ENCODE measurements at places on chromosomes 2 and 18.

DNA sequence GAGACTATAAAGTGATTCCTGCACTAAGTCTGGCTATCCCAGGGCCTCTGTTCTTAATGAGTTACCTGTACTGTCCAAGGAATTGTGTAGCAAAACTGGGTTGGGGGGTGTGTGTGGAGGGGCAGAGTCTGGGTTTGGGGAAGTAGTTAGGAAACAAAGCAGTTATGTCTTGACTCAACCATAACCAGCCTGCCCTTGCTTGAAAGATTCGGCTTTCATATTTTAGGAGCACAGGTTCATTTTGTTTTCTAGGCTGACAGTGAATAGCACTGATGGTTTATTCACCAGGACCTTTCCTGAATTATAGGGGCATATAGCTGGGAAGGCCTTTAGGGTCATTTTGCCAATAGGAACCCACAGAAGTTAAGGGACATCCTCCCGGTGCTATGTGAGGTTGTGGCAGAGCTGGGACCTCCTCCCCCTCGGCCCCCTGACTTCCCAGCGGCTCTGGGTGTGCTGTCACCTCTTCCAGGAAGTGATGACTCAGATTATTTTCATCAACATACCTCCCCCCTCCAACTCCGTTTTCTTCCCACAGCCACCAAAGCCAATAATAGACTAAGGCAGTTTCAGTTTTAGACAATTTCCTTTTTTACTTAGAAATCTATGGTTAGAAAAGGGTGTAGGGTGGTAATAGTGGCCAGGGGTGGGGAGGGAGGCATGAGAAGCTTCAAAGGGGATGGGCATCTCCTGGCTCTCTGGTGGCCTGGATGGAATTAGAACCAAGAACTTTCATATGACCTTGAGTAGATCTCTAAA, 44.8 kb downstream of the SETBP1 start:
- DNase-seq, result no peak

DNA sequence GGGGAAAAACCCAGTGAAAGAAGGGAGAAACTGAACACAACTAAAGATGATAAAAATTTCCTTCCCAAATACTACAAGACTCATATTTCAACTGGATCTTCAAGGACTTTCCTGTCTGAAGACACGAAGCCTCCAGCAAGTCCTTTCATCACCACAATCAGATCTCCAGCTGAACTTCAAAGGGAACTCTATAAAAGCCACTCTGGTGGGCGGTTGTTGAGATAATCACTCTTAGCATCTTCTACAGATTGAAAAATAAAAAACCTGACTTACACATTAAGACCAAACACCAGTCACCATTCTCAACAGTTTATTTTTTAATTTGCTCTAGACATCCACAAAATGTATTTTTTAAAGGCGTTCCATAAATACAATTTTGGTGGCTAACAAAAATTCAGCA, 4.4 kb downstream of the REV1 start:
- no peak for DNase-seq

DNA sequence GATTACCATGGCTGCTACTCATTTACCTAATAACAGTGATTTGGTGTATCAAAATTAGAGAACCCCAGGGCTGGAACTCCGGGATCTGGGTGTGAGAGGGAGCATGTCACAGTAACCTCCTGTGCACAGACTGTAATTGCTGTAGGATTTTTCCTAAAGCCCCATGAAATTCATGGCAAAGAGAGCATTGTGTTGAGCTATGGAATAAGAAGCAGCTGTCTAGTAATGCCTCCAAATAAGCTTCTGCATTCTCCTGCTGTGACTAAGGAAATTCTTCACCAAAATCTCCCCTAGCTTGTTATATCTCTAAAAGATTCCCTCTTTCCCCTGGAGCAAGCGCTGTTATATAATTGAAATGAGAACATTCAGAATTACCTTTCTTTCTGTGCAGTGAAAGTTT, 158.1 kb upstream of the SPATS2L start:
- no peak for DNase-seq

- DNase-seq, result no peak
Observed at GRCh38 chr2:232342635-232343565, 35.7 kb upstream of the ALPP start.

- no peak for DNase-seq
Observed at GRCh38 chr2:142994665-142995064, 117.2 kb downstream of the KYNU start.

DNA sequence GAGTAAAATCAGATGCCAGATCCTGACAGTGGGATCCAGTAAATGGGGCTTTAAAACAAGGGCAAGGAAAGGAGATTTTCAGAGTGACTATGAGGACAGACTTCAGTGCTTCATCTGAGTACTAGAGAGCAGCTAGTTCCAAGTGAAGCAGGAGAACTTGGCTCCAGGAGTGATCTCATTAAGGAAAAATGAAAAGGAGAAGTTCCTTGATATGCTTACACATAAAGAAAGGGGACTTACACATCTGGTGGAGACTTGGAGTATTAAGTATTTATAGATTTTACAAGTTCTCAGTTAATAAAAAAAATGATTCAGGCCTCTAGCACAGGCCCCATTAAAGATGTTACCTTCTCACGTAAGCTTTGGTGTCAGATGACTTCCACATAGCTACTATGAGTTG, 105.8 kb downstream of the ICOS start:
- DNase-seq, result no peak

DNA sequence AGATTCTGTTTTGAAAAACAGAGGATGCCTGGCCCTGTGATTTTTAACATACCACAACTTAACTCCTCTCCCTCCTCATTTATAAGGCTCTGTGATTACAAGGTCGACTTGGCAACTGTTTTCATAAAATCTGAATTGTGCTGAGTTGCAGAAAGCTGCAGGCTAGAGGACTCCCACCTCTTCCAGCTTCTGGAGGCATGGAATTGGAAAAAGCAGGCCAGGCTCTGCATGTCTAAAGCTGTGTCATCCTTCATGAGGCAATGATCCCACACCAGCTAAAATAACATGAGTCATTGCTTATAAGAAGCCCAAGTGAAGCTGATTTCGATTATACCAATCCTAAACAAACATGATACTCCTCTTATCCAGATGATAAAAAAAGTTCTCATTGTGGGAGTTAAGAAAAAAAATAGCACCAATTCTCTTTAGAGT, 11.7 kb downstream of the ARHGAP28 start:
- peak; percentile 43 for DNase-seq

DNA sequence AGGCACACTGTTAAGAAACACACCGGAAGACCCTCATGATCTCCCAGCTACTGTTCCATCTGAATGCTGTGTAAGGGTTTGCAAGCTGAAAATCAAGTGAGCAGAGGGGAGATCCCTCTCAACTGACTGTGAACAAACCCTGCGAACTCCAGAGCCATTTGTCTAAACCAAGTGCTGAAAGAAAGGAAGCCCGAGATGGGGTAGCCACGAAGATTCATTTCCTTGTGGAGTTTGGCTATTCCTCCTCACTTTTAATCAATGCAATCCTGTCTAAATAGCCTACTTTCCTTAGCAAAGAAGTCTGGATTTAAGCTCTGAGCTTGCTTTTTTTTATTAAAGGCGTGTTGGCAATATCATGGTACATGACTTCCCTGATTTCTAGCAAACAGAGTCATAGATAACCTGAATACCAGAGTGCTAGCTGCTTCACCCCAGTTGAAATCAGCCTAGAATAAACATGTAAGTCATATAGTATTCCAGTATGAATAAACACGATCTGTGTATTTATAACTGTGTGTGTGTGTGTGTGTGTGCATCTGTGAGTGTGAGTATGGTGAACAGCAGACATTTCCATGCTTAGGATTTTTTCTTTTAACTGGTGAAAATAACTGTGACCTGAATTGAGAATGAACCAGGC, 365.2 kb downstream of the ZNF521 start:
- DNase-seq, result no peak

GRCh38 chr2:143779021-143779420, 649.8 kb downstream of the ARHGAP15 start:
- DNase-seq, result no peak

GRCh38 chr2:81078631-81079030, 774.1 kb upstream of the LRRTM1 start:
- DNase-seq, result no peak

- no peak for DNase-seq
Observed at GRCh38 chr2:113896791-113897190, 6.9 kb downstream of the ACTR3 start.

- no peak for DNase-seq
Observed at GRCh38 chr18:7741640-7742039, 174.5 kb downstream of the PTPRM start.

- no peak for DNase-seq
Observed at GRCh38 chr2:85770786-85771409, 17.1 kb downstream of the ATOH8 start.

DNA sequence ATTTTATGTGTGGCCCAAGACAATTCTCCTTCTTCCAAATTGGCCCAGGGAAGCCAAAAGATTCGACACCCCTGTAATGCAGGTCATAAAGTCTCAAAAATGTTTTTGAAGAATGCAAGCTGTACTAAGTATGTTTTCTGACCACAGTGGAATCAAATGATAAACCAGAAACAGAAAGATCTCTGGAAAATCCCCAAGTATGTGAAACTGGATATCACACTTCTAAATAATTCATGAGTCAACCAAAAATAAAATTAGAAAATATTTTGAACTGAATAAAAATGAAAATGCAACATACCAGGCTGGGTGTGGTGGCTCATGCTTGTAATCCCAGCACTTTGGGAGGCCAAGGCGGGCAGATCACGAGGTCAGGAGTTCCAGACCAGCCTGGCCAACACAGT, 34.1 kb upstream of the UBE2F start:
- DNase-seq, result no peak

DNA sequence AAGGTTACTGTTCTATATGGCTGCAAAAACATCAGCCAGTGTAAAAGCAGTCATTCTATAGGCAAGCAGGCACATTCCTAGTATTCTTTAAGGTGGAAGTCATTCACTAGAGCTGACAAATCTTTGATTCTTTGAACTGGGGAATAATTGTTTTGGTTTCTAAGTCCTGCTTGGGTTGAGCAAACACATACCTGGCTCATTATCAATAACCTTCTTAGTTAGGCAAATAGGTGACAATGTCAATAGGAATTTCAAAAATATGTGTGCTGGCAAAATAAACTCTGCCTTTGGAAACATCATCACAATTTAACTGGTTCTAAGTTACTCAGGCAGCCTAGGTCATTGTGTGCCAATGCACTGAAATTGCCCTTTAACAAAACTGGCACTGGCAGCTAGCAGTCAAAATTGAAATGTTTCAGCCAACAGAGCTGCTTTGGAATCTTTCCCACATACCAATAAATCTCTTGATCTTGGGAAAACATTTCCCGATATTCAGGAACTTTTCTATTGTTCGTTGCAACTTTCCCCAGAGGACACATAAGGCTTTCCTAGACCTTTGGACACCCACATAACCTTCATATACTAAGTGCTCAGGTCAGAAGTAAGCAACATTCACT, 402.0 kb upstream of the MMADHC start:
- DNase-seq, result peak; percentile 12

GRCh38 chr18:70491734-70492348, 203.0 kb downstream of the SOCS6 start:
- DNase-seq, result peak; percentile 58

GRCh38 chr2:55120634-55121359, 70.5 kb upstream of the RTN4 start:
- no peak for DNase-seq

DNA sequence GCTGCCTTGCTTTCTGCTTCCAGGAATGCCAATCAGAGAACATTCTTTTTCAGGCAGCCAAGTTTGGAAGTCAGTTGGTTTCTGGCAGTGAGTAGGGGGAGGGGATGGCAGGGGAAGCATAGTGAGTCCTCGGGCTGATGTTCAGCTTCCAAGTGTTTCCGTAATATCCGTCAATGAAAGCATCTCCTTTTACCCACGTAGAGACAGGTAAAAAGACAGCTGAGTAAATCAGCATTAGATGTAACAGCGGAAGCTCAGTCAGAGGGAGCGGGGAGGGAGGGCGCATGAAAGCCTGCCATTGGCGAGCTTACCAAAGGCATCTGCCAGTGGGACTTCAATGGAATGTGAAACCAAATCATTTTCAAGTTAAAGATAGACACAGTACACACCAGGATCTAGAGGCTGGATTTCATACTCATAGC, 117.1 kb upstream of the DTNA start:
- peak; percentile 33 for DNase-seq

- DNase-seq, result no peak
Observed at GRCh38 chr2:48414980-48415835, 114.7 kb upstream of the STON1 start.

GRCh38 chr2:46394649-46395510, 84.5 kb upstream of the TMEM247 start:
- no peak for DNase-seq

Data from mucosa of gallbladder (tissue), 1 donor.